ENCODE measurements at places on chromosomes 5 and 9.

GRCh38 chr5:149963729-149964128, 3.2 kb downstream of the SLC26A2 start:
- no peak for DNase-seq

GRCh38 chr9:27548055-27548741, 18.6 kb upstream of the MOB3B start:
- DNase-seq = no peak

DNA sequence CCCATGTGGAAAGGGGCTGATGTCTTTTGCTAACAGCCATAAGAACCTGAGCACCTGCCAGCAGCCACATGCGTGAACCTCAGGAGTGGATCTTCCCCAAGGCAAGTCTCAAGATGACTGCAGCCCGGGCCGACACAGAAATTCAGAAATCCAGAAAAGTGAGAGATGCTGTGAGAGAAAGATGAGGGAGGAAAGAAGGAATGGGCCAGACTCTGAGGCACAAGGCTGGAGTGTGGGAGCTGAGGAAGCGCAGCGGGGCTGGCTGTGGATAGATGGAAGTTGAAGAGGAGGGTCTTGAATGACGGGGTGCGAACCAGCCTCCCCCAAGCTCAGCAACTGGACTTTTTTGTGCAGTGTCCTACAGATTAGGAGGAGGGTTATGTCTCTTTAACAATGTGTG, 337.8 kb downstream of the GADD45G start:
- DNase-seq = no peak

DNA sequence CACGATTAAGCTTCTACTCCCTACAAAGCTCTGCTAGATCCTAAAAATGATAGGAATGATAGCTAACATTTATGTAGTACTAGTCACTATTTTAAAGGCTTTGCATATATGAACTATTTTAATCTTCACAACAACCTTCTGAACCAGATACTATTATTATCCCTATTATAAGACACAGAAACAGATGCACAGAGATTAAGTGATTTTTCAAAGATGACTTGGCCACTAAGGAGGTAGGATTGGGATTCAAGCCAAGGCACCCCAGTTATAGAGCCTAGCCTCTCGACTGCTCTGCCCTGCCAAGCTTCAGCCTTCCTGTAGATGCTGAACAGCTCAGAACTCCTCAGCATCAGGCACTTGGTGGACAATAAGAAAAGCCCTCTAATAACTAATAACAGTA, 200.9 kb upstream of the PTGER4 start:
- DNase-seq = no peak

DNA sequence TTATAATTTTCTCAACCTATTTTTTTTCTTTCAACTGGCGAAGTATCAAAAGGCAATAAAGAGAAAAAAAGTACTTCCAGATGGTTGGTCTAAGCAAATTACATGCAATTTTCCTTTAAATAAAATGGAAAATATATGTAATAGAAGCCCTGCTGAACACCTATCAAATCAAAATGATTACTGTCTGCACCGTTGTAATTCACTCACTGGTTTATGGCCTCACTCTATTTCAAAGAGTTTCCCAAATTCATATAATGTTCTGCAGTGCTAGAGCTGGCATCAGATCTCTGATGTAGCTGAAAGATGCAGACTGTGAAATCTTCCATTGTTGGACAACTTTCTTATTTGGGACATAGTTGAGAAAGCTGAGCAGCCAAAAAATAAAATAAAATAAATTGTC, 130.3 kb downstream of the SEMA5A start:
- no peak for DNase-seq

DNA sequence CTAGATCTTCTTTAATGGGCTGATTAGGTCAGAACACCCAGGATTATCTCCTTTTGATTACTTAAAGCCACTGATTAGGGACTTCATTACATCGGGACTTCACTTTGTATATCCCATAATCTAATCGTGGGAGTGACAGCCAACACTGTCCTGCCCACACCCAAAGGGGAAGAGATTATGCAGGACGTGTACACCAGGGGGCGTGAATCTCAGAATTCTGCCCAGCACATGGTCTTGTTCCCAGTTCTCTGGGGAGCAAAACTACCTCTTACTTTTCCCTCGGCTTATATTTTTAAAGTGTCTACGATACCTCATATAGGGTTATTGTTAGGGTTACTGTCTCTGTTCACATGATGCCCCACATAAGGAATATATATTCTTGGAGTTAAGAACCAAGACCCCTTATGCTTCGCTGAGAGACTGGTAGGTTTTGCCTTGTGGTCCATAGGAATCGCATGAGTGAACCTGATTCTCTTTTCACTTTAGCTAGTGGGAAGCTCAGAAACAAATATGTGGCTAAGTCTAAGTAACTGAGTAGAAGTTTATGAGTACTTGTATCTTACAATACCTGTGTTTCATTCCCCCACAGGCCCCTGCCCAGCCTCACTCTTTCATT, 192.7 kb downstream of the GNA14 start:
- DNase-seq = no peak

DNA sequence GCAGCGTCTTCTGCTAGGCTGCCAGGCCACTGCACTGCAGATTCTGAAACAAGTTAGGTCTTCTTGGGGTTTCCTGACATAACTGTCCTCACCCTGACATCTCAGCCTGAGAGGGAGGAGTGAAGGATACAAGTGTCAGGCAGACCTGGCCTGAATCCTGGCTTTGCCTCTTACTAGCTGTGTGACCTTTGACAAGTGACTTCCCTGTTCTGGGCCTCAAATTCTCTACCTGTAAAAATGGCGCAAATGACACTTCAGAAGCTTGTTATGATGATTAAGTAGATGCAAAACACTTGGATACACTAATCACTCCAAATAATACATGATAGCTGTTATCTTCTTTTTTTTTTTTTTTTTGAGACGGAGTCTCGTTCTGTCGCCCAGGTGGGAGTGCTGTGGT, 119.2 kb upstream of the BOD1 start:
- DNase-seq = no peak

DNA sequence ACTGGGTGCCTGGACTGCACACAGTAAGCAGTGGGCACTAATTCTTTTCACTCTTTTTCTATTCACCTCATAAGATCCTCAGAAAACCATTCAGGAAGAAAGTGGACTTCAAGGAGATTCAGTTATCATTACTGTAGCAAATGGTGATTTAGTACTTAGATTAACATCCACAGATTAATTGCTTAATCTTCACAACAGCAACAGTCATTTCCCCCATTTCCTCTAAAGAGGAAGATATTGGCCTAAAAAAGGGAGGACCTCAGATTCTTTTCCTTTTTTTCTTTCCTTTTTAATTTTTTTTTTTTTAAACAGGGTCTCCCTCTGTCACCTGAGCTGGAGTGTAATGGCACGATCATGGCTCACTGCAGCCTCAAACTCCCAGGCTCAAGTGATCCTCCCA, 64.4 kb downstream of the AUH start:
- DNase-seq = no peak

DNA sequence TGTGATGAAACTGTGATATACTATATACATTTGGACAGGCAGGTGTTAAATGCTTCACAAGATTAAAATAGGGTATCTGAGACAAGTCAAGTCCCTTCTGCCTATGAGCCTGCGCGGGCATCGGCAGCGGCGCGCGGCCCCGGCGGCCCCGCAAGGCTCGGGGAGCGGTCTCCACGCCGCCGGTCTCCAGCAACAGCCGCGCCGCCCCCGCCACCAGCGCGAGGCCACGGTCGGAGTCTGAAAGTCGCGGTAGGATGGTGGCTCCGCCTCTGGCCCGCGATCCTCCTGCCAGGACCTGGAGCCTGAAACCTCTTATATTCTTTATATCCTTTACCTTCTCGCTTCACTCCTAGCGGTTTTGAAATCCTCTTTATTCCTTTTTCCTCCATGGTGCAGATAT, 99.4 kb downstream of the INSL6 start:
- DNase-seq = no peak
